ENCODE measurements at places on chromosomes 16 and 17. TPM values are rescaled to one million over a fixed set of nuclear protein-coding genes. Genes with fewer than 3 reads are reported as not detected.

The NPIPB2 gene
- total RNA-seq = 0.73 TPM

The CMTM1 gene
- 0.92 TPM for total RNA-seq

The FTO gene
- 69.5 TPM for total RNA-seq

The NOTUM gene
- 0.89 TPM for total RNA-seq

The SNRNP25 gene
- total RNA-seq = 80.7 TPM

GRCh38 chr17:67124450-67125148 is 80.2 kb downstream of the CACNG1 start:
- no peak for DNase-seq

- no peak for DNase-seq
Observed at GRCh38 chr17:40909755-40910154, 24.7 kb upstream of the KRT20 start.

GRCh38 chr16:84332975-84333684 is 35.2 kb upstream of the ATP2C2 start:
- no peak for DNase-seq

- no peak for DNase-seq
Observed at GRCh38 chr17:22300731-22301352, 608.5 kb downstream of the KCNJ18 start.

GRCh38 chr16:85205747-85206471 is 93.6 kb upstream of the CIBAR2 start:
- DNase-seq = no peak

DNA sequence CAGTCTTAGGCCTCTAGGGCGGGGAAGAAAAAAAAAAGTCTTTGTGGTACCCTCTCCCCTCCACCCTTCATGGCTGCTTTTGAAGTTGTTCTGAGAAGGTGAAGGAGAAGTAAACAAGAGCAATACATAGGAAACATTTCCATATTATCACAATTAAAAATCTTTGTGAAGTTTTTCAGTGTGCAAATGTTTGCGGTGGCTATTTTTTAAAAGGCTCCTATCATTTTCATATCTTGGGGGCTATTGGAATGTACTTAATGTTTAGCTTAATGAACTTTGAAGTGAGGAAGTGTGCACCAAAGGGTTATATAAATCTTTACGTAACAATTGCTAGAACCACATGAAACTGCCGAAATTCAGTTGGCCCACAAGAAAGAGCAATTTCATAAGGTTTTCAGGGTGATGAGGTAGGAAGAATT is 7.6 kb downstream of the NOL11 start:
- no peak for DNase-seq

- no peak for DNase-seq
Observed at GRCh38 chr16:50774405-50774804, 32.5 kb downstream of the CYLD start.

GRCh38 chr17:306116-306515 is 46.5 kb downstream of the RPH3AL start:
- peak; percentile 5 for DNase-seq

GRCh38 chr17:3983606-3984484 is 19.6 kb upstream of the ATP2A3 start:
- peak; percentile 50 for DNase-seq

- no peak for DNase-seq
Observed at GRCh38 chr17:74603037-74603635, 11.1 kb upstream of the CD300LD start.

DNA sequence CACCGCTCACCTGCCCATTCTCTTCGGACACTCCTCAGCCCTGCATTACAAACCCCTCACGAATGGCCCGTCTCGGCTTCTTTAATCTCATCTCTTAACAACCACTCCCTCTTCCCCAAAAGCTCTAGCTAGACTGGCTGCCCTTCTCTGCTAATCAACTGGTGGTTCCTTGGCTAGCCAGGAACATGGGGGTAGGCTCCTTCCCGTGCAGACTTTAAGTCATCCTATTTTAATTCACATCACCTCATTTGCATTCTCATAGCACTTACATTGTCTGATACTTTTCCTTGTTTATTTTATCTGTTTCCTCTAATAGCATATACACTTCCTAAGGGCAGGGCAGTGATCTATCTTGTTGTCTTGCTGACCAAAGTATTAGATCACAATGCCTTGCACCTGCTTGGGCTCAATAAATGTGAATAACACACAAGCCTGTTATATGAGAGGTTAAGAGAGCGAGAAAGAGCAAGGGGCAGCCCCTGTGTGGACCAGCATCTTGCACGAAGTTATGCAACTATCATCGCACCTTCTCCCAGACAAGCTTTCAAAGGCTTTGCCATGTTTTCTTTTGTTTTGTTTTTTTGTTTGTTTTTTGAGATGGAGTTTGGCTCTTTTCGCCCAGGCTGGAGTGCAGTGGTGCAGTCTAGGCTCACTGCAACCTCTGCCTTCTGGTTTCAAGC is 9.8 kb downstream of the TP53 start:
- DNase-seq = no peak

GRCh38 chr16:66714654-66715307 is 18.2 kb upstream of the CMTM4 start:
- DNase-seq = no peak

GRCh38 chr16:23269248-23269953 is 32.7 kb upstream of the SCNN1B start:
- no peak for DNase-seq

GRCh38 chr16:20995711-20996110 is 95.1 kb downstream of the LYRM1 start:
- no peak for DNase-seq
